Umbilical cord (tissue), 2 donors: ENCODE measurements at places on chromosomes 12 and 14.

DNA sequence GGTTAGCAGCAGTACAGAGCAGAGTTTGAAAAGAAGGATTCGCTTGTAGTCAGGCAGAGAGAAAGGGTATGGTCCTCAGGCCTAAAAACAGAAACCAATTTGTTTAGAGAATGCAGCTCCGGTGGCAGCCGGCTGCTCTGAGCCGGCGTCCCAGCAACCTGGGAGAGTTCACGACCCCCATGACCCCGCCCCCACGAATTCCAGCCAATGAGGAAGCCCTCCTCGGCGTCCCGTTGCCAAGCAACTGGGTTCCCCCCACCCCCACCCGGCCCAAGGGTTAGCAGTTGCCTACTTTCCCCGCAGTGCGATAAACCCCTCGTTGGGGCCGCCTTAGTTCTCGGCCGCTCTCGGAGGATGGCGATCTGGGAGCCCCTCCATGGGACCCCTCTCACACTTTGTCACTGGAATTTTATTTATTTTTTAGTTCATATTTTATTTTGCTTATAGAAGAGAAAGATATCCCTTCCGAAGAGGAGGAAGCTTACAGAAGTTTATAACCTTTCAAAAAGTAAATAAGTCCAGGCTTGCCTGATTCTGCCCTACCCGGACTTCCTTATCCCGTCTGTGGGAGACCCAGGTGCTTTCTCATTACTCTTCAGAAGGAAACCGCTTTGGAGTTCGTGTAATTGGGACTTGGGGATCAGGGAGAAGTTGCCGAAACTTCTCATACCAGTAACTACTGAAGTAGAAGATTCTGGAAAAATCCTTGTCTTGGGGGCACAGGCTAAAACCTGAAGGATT lies at the start of gene CCDC60:
Gene CCDC60 (plus strand): TSS at position 300 of the 741 bp plus-strand sequence. CDS start 448 bp downstream, outside the sequence.
- DNase-seq, result no peak

GRCh38 chr14:85695300-85695699 lies 165.4 kb downstream of the FLRT2 start:
- DNase-seq, result no peak

- no peak for DNase-seq
Observed at GRCh38 chr12:32702473-32702872, 23.4 kb downstream of the DNM1L start.

- no peak for DNase-seq
Observed at GRCh38 chr12:92597118-92597517, 105.7 kb upstream of the PLEKHG7 start.

GRCh38 chr14:92487513-92488133 lies 26.0 kb upstream of the RIN3 start:
- DNase-seq, result no peak

GRCh38 chr12:86249851-86250250 lies 6.3 kb downstream of the MGAT4C start:
- no peak for DNase-seq

DNA sequence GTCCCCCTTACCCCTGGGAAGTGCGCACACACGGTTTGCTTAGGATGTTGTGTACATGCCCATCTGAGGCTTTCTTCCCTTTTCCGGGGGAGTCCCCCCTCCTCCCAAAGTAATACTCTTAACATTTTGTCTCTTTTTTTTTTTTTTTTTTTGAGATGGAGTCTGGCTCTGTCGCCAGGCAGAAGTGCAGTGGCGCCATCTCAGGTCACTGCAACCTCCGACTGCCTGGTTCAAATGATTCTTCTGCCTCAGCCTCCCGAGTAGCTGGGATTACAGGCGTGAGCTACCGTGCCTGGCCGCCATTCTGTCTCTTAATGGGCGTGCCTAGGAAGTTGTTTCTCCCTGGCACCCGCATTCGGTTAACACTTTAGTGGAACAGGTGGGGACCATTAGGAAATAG lies 4.5 kb upstream of the GMFB start:
- DNase-seq, result no peak

GRCh38 chr12:1934831-1935230 lies 16.4 kb upstream of the CACNA2D4 start:
- no peak for DNase-seq

- DNase-seq, result no peak
Observed at GRCh38 chr12:116244001-116244400, 33.5 kb downstream of the MED13L start.

DNA sequence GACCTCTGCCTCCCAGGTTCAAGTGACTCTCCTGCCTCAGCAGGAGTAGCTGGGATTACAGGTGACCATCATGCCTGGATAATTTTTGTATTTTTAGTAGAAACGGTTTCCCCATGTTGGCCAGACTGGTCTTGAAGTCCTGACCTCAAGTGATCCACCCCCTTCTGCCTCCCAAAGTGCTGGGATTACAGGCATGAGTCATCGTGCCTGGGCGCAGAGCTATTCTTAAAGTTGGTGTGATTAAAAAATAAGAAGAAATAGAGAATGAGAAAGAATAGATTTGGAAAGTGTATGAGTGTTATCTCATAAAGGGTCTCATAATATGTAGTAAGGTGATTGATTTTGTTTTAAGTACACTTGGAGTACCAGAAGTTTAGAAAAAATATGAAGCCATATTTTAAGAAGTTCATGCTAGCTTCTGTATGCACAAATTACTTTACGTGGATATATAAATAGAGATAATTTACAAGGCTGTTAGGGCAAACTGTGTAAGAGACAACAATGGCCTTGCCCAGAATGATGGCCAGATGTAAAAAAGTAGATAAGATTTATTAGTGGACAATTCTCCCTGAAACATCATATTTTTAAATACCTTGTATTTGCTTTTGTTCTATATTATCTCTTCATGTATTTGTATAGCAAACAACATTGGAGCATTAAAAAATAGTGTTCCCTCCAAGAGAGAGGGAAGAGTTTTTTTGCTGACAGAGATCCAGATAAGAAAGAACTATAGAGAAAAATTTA lies 1108.5 kb downstream of the SLC16A7 start:
- no peak for DNase-seq

DNA sequence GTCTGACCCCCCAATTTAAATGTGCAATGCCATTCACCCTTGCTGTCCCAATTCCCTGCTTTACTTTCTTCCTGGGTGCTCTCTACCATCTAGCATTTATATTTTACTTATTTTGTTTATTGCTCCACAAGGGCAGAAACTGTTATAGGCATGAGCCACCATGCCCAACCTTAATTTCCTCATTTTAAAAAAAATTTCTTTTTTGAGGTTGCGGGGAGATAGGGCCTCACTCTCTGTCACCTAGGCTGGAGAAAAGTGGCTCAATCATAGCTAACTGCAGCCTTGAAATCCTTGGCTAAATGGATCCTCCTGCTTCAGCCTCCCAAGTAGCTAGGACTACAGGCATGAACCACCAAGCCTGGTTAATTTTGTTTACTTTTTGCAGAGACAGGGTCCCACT lies 13.0 kb downstream of the HPD start:
- no peak for DNase-seq

DNA sequence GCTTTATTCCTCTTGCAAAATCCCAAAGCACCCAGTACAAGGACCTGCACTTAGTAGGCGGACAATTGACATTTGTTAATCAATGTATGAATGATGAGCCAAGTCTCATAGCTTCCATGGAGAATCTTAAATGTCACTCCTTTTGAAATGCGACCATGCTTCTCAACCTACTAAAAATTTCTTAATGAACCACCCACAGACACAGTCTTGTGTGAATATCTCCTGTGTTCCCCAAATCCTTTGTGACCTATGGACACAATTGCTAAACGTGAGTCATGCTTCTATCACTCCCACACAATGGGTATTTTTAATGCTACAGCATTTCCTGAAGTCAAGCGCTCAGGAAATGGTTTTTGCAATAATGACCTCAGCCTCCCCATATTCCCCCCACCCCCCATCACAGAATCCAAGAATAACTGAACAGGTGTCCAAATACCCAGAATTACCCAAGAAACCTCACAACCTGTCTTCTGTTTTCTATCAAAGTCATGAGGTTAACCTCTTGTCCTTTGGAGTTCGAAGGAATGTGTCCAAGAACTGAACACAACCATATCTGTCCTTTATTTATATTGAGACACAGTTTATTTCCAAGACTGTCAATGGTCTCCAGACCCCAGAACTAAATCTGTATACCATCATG lies 163.6 kb upstream of the PLEKHG7 start:
- no peak for DNase-seq

- DNase-seq, result no peak
Observed at GRCh38 chr12:52428121-52428520, 6.0 kb downstream of the KRT75 start.

- no peak for DNase-seq
Observed at GRCh38 chr12:24966951-24967564, 18.2 kb upstream of the BCAT1 start.

DNA sequence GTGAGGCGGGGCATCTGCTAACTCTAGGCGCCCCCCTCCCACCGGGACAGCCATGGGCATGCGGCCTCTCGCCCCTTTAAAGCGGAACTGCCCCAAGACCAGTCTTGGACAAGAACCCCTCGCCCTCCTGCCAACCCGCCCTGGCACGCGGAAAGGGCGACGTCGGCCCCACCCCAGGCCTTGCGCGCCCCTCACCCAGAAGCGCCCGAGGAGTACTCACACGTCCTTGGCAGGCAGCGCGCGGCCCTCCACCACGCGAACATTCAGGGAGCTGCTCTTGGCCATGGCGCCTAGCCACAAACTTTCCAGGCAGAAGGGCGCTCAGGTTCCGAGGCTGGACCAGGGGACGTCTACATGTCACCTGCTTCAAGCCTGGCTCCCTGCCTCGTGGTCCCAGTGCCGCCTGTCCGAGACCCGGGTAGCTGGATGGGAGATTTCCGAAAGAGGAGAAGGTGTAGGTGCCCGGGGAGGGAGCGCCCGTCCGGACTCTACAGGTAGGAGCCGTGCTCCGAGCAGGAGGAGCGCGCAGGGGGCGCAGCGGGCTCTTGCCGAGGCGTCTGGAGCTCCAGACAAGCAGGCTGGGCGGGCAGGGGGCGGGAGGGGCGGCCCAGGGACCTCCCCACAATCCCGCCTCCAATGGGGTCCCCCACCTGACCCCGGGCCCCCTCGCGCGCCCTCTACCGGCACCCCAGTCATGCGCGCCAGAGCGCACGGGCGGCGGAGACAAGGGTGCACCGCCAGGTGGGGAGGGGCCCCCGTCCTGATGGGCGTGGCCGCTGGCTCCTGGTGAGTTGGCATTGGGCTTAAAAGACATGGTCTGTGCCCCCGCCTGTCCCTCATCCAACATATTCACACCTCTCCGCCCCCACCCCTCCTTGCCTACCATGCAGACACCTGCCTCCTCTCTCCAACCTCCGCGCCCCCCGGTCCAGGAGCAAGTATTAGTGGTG lies at the start of gene RASAL1:
Gene RASAL1 (minus strand): TSS at position 584 of the 950 bp plus-strand sequence. CDS start 299 bp downstream, at position 285.
- no peak for DNase-seq
